Colonic mucosa (tissue), 4 donors: ENCODE measurements at places on chromosomes 12 and 14.

DNA sequence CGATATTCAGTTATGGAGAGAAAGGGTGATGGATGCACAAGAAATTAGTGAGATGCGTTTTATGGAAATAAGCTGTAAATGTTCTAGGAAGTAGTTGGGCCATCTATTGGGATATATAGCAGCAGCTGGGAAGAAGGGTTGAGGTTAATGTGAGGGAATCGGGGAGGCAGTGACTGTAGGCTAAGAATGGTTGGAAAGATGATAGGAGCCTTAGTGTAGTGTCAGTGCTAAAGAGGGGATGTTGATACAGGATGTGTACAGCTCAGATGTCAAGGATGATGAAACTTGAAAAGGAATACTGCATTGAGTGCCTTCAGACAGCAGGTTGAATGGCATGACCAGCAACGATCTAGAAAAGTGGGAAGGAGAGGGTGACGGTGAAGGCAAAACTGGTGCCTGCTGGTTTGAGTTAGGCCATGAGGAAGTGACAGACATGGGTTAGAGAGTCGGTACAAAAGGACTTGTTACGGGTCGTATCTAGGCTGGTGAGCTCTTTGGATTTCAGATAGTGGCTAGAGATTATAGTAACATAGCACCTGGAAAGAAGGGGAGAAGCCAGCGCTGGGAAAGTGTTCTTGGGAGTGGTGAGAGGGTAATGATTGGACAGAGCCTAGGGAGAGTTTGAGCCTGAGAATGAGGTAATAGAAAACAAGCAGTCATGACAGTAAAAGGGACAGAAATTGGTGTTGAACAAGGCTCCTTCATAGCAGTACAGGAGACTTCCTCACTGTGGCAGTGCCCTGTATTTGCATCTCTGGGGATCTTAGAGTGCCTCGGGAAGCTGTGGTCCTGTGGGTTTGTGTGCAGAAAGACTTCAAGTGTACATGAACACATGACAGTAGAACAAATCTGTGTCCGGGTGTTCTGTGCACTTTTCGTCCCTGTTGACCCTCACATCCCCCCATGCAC is 9.6 kb downstream of the MARS1 start:
- no peak for DNase-seq

DNA sequence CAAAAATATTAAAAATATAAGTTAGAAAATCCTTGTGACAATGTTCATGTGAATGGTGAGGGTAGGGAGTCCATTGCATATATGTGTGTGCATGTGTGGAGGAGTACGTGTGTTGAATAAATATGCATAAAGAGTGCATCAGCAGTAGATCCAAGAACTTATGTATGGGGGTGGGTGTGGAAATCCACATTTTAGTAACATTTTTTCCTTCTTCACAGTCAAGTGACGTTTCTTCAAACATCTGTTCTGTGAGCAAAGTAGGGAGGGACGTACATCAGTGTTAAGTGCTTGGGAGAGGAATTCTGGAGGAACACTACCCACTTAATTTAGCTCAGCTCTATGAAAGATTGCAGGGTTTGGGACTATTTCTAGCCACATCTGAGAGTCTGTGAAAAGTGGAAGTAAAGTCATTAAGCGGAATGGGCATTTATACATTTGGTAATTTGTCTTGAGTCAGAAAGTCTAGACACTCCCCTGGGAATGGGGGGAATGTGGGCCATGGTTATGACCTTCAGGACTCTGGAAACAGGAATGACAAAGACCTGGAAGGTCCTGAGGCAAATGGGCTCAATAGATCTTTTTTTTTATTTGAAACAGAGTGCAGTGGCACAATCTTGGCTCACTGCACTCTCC is 156.4 kb upstream of the PLXNC1 start:
- no peak for DNase-seq

DNA sequence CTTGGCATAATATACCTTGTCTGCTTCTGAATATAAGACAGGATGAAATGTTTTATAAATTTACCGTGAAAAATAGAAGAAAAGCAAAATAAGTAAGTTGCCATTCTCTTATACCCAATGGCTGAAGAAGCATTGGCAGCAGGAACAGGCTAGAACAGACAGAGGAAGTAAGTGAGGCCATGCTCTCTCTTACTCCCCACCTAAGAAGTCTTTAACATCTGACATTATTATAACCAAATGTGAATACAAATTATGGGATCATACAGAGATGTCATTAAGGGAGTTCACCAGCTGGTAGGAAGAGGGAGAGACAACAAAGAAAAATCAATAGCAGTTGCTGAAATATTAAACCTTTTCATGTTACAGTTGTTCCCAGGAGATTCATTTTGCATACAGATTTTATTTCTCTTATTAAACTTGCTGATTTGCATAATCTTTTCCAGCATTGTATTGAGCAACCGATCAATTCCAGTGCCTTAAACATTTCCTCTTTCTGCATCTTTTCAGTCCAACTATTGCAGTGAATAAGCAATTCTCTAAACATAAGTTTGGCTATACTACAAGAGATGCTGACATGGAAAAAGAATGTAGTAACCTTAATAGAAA is 270.6 kb downstream of the SLC6A15 start:
- DNase-seq = no peak

GRCh38 chr12:14845350-14845750 is 2.0 kb upstream of the ART4 start:
- peak; percentile 68 for DNase-seq

DNA sequence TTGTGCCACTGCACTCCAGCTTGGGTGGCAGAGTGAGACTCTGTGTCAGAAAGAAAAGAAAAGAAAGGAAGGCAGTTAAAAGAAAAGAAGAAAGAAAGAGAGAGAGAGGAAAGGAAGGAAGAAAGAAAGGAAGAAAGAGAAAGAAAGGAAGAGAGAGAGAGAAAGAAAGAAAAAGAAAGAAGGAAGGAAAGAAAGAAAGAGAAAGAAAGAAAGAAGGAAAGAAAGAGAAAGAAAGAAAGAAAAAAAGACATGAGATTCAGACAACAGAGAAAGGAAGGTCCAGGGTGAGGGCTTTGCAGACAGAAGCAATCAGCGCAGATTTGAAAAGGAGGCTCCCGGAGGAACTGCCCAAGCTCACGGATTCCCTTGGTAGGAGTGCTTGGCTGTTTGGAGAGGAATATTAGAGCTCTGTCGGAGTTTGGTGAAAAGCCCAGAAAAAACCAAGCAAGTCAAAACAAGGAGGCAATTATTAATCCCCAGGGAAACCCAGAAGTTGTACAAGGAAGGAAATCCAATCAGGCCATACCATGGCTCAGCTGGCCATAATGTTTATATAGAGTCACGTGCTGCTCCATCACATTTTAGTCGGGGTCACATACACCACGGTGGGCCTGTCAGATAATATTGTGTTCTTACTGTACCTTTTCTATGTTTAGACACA is 11.6 kb upstream of the CCDC85C start:
- no peak for DNase-seq

- DNase-seq = no peak
Observed at GRCh38 chr12:131844656-131845055, 16.5 kb downstream of the MMP17 start.

DNA sequence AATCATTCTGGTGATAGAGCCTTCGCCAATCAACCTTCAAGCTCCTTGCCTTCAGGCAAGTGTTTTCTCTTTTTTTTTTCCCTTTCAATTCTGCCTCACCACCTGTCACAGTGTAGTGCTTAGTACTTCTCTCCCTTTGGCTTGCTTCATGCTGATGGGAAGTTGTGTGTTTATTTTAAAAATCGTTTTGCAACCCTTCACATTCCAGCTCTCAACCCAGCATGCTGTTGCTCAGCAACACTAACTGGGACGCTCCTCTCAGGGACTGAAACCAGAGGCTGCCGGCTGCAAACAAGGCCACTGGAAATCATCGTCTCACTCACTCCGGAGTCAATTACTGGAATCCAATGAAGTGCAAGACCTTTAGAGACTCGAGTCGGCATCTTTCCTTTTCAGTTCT is 342.7 kb downstream of the PRKD1 start:
- DNase-seq = no peak

GRCh38 chr12:98274430-98275130 is 240.8 kb upstream of the TMPO start:
- no peak for DNase-seq

DNA sequence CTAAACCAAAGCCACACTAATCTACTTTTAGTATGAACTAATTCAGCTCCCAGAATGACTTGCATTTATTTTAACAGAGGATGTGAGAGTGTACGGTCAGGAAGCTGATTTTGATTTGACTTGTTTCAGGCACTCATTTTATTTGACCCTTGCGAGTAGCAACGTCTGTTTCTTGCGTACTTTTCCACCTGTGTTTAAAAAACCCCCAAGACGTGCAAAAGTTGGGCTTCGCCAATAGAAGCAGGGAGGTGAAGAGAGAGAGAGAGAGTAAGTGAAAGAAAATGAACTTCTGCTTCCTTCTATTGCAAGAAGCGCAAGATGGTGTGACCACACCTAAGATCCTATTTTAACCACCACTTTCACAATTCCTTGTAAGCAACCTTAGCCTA is 6.7 kb upstream of the SLC15A4 start:
- no peak for DNase-seq

DNA sequence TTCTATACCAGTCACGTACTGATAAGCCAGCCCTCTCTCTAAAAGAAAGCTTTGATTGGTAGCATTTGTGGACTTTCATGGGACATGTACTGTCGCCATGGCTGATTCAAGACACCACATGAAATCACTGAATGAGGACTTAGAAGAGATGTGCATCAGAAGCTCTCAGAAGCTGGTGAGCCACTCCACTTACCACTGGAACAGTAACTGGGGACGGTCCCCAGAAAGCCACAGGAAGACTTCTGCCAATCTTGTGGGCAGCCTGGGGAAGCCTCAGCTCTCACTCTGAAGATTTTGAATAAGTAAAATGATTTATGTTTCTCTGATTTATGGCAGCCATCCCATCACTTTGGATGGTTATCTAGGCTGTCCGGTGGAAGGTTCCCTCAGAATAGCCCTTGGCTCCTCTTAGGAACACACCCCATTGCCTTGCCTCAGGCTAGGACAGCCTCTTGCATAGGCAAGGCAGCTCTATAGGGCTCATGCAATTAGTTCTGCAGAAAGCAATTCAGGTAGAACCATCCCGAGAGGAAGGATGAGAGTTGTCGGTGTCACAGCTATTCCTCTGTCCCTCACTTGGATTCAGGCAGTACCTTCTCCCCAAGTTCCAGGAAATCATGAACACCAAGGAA is 9.8 kb downstream of the DHRS1 start:
- DNase-seq = no peak

DNA sequence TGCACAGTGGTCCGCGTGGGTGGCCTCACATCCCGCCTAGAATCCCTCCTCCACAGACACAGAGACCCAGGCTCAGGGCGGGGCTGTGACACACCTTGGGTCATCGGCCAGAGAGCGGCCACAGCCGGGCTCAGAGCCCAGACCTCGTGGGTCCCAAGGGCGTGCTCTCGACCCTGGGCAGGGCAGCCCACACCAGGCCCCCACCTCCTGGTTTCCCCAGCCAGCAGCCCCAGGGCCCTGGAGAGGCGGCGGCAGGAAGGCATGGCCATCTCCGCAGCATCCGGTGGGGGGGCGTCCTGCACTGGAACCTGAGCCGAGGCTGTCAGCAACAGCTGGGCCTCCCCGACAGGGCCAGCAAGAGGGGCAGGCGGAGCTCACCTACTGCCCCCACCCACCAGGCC is 15.2 kb downstream of the JAG2 start:
- no peak for DNase-seq

DNA sequence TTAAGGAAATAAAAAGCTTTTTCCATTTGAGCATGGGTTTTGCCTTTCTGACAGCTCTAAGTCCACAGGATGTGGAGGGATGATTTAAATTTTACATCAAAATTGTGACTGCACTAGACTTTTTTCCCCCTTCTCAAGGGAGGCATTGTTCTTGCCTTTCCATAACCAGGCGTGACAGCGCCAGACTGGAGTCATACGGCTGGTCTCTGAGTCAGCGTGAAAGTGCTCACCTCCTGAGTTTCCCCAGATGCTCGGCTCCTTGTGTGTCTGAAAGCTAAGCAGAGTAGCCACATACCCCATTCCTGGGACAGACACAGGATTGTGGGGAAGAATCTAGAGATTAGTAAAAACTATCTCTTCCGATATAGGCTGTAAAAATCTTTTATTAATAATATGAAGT is 43.1 kb downstream of the SOX5 start:
- no peak for DNase-seq

- DNase-seq = no peak
Observed at GRCh38 chr12:132433641-132434395, 56.1 kb upstream of the FBRSL1 start.

DNA sequence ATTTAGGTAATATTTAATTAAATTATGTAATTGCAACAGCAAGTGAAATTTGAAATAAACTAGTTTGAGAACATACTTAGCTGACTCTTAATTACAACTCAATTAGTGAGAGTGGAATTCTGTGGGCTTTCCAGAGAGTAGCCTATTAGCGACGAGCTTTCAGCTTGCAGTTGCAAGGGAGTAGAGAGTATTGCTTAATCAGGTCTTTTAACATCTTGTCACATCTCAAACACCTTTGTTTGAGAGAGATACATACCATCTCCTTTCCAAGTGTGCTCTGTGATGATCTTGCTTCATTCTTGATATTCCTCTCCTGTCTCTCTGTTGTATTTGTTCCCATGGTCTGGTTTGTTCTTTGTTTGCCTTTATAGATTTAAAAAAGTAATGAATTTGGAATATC is 7.7 kb downstream of the PPP4R4 start:
- no peak for DNase-seq

DNA sequence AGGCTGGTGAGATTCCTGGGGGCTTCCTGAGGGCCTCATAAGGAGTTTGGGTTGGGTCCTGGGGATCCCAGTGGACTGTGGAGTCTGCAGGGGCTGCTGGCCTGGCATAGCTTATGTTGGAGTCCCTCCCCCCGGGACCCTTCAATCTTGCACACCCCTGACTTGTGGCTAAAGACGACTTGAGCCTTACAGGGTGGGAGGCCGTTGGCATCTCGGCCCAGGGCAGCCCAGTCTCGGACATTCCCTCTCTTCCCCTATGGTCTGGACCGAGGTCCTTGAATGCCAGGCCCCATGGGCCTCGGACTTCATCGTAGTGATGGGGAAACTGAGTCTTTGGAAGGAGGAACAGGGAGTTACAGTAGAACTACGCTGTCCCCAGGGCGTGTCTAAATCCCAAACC is 12.5 kb downstream of the RTL1 start:
- no peak for DNase-seq

DNA sequence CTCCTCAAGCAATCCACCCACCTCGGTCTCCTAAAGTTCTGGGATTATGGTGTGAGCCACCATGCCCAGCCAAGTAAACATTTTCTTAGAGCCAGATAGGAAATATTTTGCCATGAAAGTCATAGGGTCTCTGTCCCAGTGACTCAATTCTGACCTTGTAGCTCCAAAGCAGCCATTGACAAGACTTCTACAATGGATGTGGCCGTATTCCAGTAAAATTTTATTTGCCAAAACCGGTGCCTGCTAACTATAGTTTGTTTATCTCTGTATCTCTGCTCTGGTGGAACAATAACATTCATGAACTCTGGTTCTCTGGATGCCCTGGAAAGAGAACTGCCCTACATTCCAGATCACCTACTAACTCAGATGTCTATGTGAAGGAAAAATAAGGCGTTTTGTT is 54.6 kb upstream of the USP44 start:
- DNase-seq = no peak

GRCh38 chr14:100386846-100387245 is 63.7 kb downstream of the SLC25A47 start:
- no peak for DNase-seq
